Stomach (tissue), 19 donors: ENCODE measurements at places on chromosomes 4 and X.

GRCh38 chr4:13112030-13112429, 372.1 kb downstream of the RAB28 start:
- no peak for DNase-seq

DNA sequence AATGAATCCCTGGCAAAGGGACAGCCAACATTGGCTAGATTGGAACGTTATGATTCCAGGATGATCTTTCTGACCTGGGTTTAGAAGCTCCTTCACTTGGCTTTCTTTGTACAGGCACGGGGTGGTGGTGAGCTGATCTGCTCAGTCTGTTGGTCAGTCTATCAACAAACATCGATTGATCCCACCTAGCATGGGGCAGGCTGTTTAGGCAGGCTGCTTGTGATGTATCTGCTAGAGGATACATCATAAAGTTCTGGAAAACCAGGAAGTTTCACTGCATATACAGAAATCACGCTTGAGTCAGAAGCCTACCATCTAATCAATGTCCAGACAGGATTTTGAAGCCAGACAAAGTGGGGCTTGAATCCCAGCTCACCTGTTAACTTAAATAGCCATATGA, 6.9 kb downstream of the FRMD7 start:
- DNase-seq: no peak

- no peak for DNase-seq
Measured at GRCh38 chr4:163923092-163923491, 428.6 kb downstream of the TMA16 start.

DNA sequence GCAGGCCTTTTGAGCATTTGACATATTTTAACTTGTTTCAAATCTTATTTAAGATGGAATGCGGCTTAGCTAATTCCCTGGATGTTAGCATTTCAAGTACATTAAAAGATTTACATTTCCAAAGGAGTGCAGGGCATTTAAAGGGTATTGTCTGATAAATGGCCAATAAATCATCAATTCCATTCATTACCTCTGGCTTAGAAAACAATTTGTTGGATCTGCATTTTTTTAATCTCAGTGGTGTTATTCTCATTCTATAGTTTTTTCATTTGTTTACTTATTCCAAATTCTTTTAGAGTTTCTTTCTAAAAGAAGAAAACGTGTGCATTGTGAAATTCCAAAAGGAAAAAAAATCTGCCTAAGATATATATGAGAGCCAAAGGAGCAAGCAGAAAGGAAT, 1.3 kb upstream of the NLRP2B start:
- DNase-seq: no peak

GRCh38 chr4:155676430-155676825, 9.8 kb downstream of the GUCY1A1 start:
- DNase-seq: no peak

DNA sequence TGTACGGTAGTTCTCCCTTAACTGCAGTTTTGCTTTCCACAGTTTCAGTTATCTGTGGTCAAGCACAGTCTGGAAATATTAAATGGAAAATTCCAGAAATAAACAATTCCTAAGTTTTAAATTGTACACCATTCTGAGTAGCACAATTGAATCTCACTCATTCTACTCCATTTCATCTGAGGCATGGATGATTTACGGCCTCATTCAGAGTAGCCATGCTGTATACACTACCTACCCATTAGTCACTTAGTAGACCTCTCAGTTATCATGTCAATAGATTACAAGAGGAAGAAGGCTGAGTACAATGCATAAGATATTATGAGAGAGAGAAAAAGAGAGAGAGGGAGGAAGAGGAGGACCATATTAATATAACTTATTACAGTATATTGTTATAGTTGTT, 77.5 kb downstream of the ENOX2 start:
- DNase-seq: no peak

- DNase-seq: no peak
Measured at GRCh38 chr4:10506077-10506476, 48.9 kb upstream of the ZNF518B start.

- no peak for DNase-seq
Measured at GRCh38 chr4:158316264-158316663, 106.0 kb downstream of the TMEM144 start.

GRCh38 chr4:139658185-139658584, 7.4 kb upstream of the MGST2 start:
- DNase-seq: no peak

DNA sequence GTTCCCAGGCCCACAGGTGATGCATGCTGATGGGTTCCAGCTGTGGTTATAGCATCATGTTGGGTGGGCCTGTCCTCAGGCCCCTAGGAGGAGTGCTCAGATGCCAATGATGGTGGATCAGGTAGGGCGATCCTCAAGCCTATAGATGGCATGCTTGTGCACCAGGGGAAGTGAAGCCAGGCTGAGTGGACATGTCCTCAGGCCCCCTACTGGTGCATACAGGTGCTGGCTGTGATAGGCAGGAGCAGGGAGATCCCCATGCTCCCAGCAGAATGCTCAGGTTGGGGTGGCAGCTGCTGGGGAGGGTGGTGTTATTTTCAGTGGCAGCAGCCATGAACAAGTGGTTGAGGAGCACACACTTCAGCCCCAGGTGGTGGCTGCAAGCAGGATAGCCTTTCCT, 96.0 kb downstream of the SMARCA1 start:
- DNase-seq: no peak

GRCh38 chrX:97117572-97117971, 233.9 kb downstream of the RPA4 start:
- no peak for DNase-seq

- no peak for DNase-seq
Measured at GRCh38 chrX:85627363-85627762, 247.9 kb upstream of the POF1B start.
